ENCODE measurements at places on chromosomes 7 and 10. TPM values are rescaled to one million over a fixed set of nuclear protein-coding genes. Genes with fewer than 3 reads are reported as not detected.

IDI2 gene
- not detected for total RNA-seq

CYP51A1 gene
- total RNA-seq, result 53.8 TPM

TMEM273 gene
- total RNA-seq, result 24.0 TPM

TFPI2 gene
- total RNA-seq, result 0.44 TPM

NDUFB2 gene
- total RNA-seq, result 288 TPM

TMEM178B gene
- 0.30 TPM for total RNA-seq

SAP25 gene
- total RNA-seq, result 6.0 TPM

NPC1L1 gene
- total RNA-seq, result 0.30 TPM

UNC5B gene
- 6.3 TPM for total RNA-seq

TRPV5 gene
- total RNA-seq, result not detected

FRMD4A gene
- total RNA-seq, result 89.7 TPM

IKZF5 gene
- total RNA-seq, result 12.0 TPM

HNRNPA2B1 gene
- total RNA-seq, result 184 TPM

PAPOLB gene
- 2.4 TPM for total RNA-seq

RAB19 gene
- not detected for total RNA-seq

NACAD gene
- total RNA-seq, result 6.1 TPM

MMP21 gene
- total RNA-seq, result not detected

GNGT1 gene
- not detected for total RNA-seq

FGFBP3 gene
- 3.1 TPM for total RNA-seq

OR2A42 gene
- total RNA-seq, result not detected

TMEM176B gene
- total RNA-seq, result 83.1 TPM

NUTM2D gene
- total RNA-seq, result 8.0 TPM

FASTK gene
- total RNA-seq, result 69.9 TPM

DAGLB gene
- total RNA-seq, result 17.7 TPM

CPN1 gene
- not detected for total RNA-seq

GARIN1A gene
- total RNA-seq, result 2.7 TPM

SPDYE9 gene
- not detected for total RNA-seq

Data from tibial nerve (tissue), 4 donors.